Testis (tissue), 5 donors: ENCODE measurements at places on chromosomes 3 and 15. TPM values are rescaled to one million over a fixed set of nuclear protein-coding genes. Genes with fewer than 3 reads are reported as not detected.

Gene WDR73
- 49.1 TPM for total RNA-seq

Gene CEMIP
- 21.5 TPM for total RNA-seq

Gene MESP1
- total RNA-seq = 6.0 TPM

Gene C3orf22
- 61.4 TPM for total RNA-seq

Gene NDN
- 117 TPM for total RNA-seq

Gene SLC22A13
- total RNA-seq = 1.5 TPM

Gene PLSCR5
- total RNA-seq = not detected

Gene PTH1R
- 8.4 TPM for total RNA-seq

Gene SPSB4
- 7.4 TPM for total RNA-seq

Gene CFAP20DC
- total RNA-seq = 42.0 TPM

DNA sequence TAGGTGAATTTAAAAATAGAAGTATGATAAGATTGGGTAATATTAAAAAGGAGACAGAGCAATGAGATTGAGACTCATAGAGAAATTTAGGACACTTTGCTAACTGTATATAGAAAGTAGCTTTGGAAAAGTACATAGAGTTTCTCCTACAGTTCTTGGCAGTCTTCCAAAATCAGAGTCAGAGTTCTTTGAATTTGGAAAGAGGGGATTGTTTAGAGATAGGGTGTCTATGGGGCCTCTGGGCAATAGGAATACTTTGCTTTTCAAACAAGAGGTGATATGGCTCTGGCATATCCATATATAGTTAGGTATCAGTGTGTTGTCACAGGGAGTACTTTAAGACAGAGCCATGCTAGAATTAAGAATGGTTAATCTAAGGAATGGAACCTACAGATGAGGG, 477.1 kb upstream of the KCNMB2 start:
- H3K36me3 ChIP-seq = no peaks in the 10 kb centered on the region
- peak overlapping the region; percentile 16 for H3K27ac ChIP-seq
- no peak for DNase-seq
- H3K27me3 ChIP-seq = no peaks in the 10 kb centered on the region

DNA sequence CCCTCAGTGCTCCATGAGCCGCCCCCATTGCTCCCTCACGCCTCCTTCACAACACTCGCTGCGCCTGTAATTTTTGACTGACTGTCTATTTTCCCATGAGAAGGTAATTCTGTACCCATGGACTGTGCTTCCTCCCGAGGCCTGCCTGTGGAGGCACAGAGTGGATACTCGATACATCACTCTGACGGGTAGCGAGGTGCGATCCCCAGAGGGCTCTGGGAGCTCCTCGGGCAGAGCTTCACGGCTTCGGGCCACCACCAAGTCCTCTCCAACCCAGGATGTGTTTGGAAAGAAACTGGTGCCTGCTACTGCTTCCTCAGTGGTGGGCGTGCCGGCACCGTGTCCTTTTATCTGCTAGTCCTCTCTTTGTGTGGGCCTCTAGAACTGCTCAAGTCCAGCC, 108.6 kb upstream of the DLG1 start:
- no peaks in the 10 kb centered on the region for H3K36me3 ChIP-seq
- no peak for DNase-seq
- H3K27me3 ChIP-seq = no peaks in the 10 kb centered on the region

GRCh38 chr3:80192936-80193335, 425.1 kb upstream of the ROBO1 start:
- H3K27me3 ChIP-seq = no peaks in the 10 kb centered on the region
- H3K4me1 ChIP-seq = no peaks in the 10 kb centered on the region
- no peak for DNase-seq
- no peak overlapping the region for H3K27ac ChIP-seq

DNA sequence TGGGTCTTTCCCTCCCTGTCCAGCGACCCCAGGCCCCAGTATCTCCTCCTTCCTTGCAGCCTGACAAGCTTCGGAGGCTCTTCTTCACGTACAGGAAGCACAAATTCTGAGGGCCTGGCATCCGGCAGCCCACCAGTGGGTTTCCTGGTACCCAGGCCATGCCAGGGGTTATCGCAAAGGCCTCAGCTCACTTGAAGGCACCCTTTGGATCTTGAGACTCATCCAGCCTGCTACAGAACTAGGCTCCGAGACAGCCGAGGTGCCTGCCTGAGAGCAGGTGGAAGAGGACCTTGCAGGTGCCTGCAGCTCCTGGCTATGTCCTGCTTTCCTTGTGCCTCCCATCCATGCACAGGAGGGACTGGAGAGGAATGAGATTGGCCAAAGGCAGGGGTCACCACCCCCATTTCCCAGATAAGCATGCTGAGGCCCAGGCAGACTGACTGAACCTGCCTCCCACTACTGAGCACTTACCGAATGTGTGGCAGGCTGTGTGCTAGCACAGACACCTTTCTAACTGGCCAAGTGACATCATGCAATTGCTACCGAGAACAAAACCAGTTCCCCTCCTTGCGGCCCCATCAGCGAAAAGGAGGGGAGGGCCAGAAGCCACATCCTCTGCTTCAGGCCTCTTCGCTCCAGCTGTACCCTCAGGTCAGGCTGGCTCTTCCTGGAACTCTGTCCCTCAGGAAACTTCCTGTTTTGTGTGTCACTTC, 11.2 kb downstream of the SH2D7 start:
- no peaks in the 10 kb centered on the region for H3K27me3 ChIP-seq
- H3K36me3 ChIP-seq = no peaks in the 10 kb centered on the region
- H3K27ac ChIP-seq = no peak overlapping the region

DNA sequence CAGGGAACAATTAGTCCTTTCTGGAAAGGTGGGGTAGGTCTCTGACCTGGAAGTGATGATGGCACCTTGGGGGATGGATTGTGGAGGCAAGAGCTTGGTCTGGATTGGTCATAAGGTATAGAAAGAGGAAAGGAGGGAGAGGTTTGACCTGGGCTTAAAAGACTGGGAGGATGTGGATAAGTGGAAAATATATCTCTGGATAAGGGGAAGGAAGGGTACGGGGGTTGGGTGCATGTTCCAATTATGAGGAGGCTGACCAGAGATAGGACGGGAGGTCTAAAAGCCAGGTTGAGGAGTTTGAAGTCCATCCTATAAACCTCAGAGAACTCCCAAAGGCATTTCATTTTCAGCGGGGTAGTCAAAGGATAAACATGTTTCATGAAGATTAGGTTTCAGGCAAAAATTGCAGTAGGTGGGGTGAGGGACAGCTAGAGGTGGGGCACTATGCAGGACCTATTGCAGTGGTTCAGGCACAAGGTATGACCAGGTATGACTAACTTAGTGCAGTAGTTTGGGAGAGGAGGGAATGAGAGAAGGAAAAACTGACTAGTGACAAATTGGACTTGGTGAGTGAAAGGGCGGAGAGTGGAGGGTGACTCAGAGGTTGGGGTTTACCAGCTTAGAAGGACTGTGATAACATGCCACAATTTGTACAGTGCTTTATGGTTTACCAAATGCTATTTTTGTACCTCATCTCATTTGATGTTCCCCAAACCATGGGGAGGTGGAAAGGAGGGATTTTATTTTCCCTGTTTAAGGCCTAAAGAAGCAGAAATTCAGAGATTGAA, 10.7 kb downstream of the PDE8A start:
- H3K27me3 ChIP-seq = no peaks in the 10 kb centered on the region
- no peaks in the 10 kb centered on the region for H3K36me3 ChIP-seq
- no peak for DNase-seq
- no peak overlapping the region for H3K27ac ChIP-seq
- peaks cover 3% of the 10 kb centered on the region for H3K4me1 ChIP-seq

DNA sequence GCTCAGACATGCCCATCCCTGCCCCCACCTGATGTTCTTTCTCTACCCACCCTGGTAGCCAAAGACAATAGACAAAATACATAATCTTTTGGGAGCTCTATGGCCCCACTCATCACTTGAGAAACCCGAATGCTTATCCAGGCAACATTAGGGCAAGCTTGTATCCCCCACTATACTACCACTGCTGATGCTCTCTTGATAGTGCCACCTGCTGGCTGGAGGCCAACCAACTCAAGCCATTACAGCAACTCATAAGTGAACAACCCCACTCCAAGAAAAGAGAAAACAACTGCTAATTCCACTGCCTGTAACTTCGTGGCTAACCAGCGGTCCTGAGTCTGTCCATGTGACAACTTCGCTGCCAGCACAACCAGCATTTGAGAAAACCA, 342.5 kb upstream of the TGFBR2 start:
- H3K27ac ChIP-seq = no peak overlapping the region
- DNase-seq = peak; percentile 28
- no peaks in the 10 kb centered on the region for H3K36me3 ChIP-seq

DNA sequence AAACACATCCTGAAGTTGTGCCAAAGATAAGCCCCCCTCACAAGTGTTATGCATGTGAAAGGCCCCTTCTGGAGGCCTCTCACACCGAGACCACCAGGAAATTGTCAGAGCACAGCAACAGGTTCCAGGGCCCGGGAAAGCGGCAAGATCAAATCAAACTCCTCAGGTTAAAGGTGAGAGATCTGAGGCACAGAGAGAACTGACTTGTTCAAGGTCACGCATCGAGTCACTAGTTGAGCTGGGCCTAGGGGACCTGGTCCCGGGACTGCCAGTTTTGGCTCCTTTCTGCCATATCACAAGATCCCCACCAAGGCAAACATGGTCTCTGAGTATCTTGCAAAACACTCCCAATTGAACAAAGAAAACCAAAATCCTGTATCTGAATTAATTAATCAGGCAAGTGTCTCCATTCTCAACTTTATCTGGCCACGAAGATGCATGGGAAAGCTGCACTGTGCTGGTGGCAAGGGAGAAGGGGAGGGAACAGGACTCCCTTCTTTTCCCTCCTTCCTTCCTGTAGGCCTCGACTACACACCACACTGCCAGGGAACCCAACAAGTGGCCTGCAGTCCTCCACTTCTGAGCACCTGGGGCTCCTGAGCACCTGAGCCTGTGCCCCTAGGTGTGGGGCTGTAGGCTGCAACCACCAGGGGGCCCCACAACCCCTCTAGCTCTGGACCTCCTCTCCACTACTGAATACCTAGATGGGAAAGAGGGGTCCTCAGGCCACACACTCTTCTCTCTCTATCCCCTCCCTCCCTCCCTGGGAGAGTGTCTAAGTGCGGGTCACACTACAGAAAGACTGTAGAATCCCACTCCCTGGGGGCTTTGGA, 37.3 kb downstream of the ANP32A start:
- H3K4me1 ChIP-seq = no peaks in the 10 kb centered on the region
- no peaks in the 10 kb centered on the region for H3K36me3 ChIP-seq
- H3K27ac ChIP-seq = no peak overlapping the region
- H3K27me3 ChIP-seq = no peaks in the 10 kb centered on the region

GRCh38 chr3:156478891-156479290, 76.0 kb downstream of the SSR3 start:
- H3K4me3 ChIP-seq = no peak overlapping the region
- H3K27ac ChIP-seq = no peak overlapping the region
- no peaks in the 10 kb centered on the region for H3K27me3 ChIP-seq
- H3K36me3 ChIP-seq = no peaks in the 10 kb centered on the region
- DNase-seq = no peak

DNA sequence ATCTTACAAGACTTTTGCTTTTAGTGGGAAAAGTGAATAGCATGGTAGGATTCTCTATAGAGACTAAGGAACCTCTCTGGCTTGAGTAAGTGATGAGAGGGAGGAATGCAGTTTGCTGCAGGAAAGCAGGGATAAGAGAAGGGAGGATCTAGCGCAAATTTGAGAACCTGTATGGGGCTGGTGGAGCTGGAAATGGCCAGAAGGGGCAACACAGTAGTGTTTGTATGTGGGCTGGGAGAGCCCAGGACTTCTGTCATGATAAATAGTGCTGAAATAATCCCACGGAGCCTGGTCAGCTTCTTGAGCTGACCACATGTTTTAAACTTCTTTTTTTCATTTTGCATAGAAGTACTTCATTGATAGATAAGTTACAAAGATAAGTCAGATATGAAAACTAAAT, 11.2 kb upstream of the SHC4 start:
- H3K36me3 ChIP-seq = no peaks in the 10 kb centered on the region
- H3K27me3 ChIP-seq = no peaks in the 10 kb centered on the region
- peaks cover 4% of the 10 kb centered on the region for H3K4me1 ChIP-seq

- DNase-seq = no peak
- H3K36me3 ChIP-seq = no peaks in the 10 kb centered on the region
- H3K4me1 ChIP-seq = peaks cover 5% of the 10 kb centered on the region
- H3K4me3 ChIP-seq = no peak overlapping the region
- no peak overlapping the region for H3K27ac ChIP-seq
Observed at GRCh38 chr15:65903296-65904073, 34.2 kb downstream of the RAB11A start.

- no peak overlapping the region for H3K27ac ChIP-seq
- H3K4me1 ChIP-seq = no peaks in the 10 kb centered on the region
- no peaks in the 10 kb centered on the region for H3K27me3 ChIP-seq
- H3K36me3 ChIP-seq = no peaks in the 10 kb centered on the region
- no peak overlapping the region for H3K4me3 ChIP-seq
Observed at GRCh38 chr15:79028411-79028964, 62.1 kb downstream of the RASGRF1 start.

GRCh38 chr3:179082416-179082815, 10.8 kb upstream of the ZMAT3 start:
- H3K4me1 ChIP-seq = no peaks in the 10 kb centered on the region
- no peaks in the 10 kb centered on the region for H3K27me3 ChIP-seq
- H3K4me3 ChIP-seq = no peak overlapping the region
- no peak for DNase-seq

GRCh38 chr15:78808550-78808949, 2.7 kb downstream of the ADAMTS7 start:
- H3K4me1 ChIP-seq = peaks cover 6% of the 10 kb centered on the region
- H3K27ac ChIP-seq = no peak overlapping the region
- no peak overlapping the region for H3K4me3 ChIP-seq
- DNase-seq = peak; percentile 52
- no peaks in the 10 kb centered on the region for H3K36me3 ChIP-seq

DNA sequence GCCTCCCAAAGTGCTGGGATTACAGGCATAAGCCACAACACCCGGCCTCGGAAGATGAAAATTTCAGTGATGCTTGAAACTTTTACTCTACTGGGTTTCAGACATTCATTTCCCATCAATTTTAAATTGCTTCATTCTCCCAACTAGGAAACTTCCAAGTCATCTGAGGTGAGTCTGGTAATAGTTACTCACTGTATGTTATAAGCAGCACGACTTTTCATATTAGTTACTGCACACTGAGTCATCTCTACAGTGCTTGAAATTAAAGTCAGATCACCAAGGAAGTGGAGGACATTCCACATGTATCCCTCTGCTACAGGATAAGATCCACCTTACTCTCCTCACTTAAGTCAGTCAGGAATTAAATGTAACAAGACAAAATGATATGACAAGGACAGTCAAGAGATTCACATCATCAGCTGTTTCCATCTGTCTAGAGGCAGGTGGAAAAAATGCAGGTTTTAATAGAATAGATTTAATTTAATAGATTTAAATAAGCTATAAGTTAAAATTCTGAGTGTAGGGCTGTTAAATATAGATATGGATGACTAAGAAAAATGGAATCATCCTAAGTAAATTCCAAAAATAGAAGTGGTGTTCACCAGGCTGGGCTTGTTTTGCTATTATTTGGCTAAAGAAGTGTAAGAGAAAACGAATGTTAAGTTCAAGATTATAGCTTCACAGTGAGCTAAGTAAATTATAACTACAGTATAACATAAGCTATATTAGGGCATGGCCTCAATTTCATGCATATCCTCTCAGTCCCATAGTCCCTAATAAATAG, 104.4 kb downstream of the TMCO5A start:
- H3K27me3 ChIP-seq = no peaks in the 10 kb centered on the region
- DNase-seq = no peak
- H3K4me3 ChIP-seq = no peak overlapping the region
- H3K27ac ChIP-seq = no peak overlapping the region
- peaks cover 13% of the 10 kb centered on the region for H3K4me1 ChIP-seq
